ENCODE measurements at places on chromosomes 5 and 9. TPM values are rescaled to one million over a fixed set of nuclear protein-coding genes. Genes with fewer than 3 reads are reported as not detected.

NOXA1 gene
- total RNA-seq = 1.2 TPM

SYNPO gene
- total RNA-seq = 548 TPM

HMGCR gene
- total RNA-seq = 21.1 TPM

DNA sequence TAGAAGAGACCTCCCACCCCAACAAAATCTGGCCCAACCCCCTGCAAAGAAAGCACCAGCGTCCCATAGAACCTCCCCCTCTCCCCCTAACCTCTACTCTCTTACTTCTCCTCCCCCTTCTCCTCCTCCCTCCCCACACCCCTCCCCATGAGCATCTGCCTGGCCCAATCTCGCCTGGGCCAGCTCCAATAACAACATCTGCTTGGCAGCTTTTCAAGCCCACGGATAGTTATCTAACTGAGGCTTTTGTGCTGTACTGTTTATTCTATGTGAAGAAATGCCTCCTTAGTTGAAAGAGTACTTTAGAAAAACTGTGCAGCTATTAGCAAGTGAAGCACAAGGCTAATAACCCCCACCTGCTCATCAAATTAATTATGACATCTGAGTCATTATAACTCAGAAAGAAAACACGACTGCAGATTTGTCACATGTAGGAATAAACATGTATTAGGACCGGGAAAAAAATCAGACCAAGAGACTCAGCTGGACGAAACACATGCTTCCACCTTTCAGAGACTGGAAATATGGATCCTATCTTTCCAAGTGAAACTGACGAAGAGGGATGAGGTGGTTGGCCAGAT, 42.8 kb downstream of the NFIB start:
- DNase-seq = peak; percentile 34

GRCh38 chr5:34728236-34728635, 72.1 kb downstream of the RAI14 start:
- DNase-seq = no peak

GRCh38 chr5:173202266-173202875, 32.6 kb downstream of the NKX2-5 start:
- no peak for DNase-seq

DNA sequence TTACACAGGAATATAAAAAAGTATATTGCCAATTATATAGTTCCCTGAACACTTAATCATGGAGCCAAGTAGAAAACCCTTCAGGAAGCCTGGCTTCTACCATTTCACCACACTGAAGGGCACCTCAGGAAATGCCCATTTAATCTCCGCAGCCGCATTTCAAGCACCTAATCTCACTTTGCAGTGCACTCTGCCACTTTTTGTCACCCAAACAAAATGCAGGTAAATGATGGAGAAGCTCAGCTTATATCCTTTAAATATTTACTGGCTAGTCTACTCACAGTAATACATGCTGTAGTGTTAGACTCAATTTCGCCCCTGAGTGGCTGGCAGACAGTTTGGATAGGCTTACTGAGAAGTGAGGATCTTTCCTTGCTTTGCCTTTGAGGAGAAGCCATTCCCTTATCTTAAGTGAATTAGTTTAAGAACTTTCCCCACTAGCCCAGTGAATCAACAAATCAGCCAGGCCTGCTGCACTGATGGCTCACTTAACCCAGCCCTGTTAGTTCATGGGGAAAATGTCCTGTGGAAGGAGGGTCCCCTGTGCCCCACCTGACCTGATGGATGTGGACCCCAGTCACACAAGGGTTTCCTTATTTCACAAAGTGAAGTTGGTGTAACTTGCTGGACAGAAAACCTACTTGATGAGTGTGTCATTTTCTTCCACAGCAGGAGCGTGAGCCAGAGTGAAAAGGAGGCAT, 209.7 kb downstream of the CAAP1 start:
- no peak for DNase-seq

GRCh38 chr5:151037561-151038411, 17.4 kb downstream of the GPX3 start:
- peak; percentile 81 for DNase-seq

GRCh38 chr5:2710910-2711309, 40.6 kb downstream of the IRX2 start:
- no peak for DNase-seq
